ENCODE measurements at places on chromosomes 7 and 10.

GRCh38 chr7:88787777-88788176 lies 7.8 kb downstream of the TEX47 start:
- no peak for DNase-seq

GRCh38 chr10:67438605-67439304 lies 257.2 kb downstream of the CTNNA3 start:
- no peak for DNase-seq

- DNase-seq = no peak
Observed at GRCh38 chr7:148722340-148723165, 23.9 kb downstream of the CUL1 start.

DNA sequence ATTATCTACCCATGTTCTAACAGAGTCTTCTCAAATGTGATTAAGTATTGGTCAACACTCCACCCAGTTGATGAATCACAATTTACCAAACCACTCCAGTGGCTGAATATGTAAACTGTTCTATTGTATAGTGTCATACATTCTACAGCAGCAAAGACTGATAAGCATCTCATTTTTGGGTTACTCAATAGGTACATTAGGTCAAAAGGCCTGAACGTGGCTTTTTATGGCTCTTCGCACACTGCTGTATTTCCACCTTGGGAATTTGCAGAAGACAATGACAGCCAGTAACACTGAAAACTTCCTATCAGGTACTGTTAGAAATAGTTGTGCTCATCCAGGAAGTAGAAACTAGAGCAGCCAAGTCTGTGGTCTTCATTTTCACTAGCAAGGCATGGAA lies 166.9 kb downstream of the GLI3 start:
- DNase-seq = no peak

DNA sequence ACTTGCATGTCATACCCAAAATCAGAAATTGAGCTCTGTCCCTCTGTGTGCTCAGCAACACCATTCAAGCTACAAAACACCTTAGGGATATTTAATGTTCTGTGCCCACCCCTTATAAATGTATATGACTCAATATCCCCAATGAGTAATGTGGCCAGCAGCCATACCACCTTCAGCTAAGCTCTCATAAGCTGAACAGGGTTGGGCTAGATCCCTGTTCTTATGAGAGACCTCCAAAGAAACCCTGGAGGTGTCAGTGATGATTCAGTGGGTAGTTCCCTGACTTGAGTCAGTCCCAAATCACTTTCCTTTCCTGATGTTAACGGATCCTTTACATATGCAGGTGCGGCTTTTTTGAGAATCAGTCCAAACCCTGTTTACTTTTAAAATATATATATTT lies 253.8 kb downstream of the CREB5 start:
- no peak for DNase-seq

DNA sequence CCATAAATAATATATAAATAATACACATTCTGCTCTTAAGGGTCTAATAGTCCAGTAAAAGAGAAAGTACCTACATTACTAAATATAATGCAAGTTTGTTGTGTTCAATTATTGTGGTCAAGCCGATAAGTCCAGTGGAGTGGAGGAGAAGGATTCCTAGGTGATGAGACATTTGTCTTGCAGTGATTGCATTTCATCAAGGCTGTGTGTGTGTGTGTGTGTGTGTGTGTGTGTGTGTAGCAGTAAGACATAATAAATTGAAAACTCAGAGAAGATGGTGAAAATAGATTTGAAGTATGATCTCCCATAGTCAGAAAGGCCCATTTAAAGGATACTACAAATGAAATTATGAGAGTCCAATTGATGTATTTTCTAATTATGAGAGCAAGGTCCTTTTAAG lies 192.5 kb upstream of the SEMA3C start:
- no peak for DNase-seq

DNA sequence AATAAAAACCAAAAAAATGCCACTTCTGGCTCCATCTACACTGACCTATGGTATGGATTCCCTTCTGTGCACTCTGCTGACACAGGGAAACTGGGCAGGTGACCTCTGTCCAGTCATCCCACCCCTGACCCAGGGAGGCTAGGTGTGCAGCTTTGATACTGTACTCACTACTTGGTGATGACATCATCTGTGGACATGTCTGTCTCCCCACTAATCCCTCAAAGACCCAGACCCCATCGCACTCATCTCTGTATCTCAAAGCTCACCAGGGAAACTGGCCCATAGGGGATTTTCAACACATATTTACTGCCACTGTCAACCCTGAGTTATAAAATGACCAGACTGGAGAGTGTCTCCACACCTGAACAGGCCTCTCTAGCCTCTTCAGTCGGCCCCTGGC lies 10.6 kb downstream of the SGMS1 start:
- no peak for DNase-seq

- DNase-seq = no peak
Observed at GRCh38 chr10:37222046-37222445, 96.6 kb downstream of the ANKRD30A start.

DNA sequence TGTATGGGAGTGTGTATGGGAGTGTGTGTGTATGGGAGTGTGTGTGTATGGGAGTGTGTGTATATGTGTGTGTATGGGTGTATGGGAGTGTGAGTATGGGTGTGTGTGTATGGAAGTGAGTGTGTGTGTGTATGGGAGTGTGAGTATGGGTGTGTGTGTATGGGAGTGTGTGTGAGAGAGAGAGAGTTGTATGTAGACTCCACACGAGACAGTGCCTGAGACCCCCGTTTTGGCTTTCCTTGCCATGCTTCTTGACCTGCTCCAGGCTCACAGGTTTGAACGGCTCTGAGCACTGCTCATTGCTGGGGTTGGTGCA lies 49.7 kb downstream of the COL17A1 start:
- no peak for DNase-seq

GRCh38 chr10:127875449-127875765 lies 17.3 kb downstream of the CLRN3 start:
- DNase-seq = peak; percentile 36

DNA sequence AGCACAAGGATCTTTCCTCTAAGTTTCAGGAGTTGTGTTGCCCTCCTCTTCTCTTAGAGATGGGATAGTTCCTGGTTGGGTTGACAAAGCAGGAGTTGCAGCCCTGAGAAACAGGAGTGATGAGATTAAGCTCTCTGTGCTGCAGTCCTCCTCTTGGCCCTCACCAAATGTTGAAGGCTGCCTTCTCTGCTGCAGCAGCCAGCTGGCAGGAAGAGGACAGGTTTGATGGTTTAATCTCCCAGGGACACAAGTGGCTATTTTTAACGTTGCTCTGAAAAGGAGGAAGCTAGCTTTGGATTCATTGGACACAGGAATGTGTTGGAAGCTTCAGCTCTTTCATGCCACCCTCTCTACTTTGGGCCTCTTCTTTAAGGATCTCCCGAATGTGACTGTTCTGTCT lies 9.4 kb downstream of the STRIP2 start:
- no peak for DNase-seq

DNA sequence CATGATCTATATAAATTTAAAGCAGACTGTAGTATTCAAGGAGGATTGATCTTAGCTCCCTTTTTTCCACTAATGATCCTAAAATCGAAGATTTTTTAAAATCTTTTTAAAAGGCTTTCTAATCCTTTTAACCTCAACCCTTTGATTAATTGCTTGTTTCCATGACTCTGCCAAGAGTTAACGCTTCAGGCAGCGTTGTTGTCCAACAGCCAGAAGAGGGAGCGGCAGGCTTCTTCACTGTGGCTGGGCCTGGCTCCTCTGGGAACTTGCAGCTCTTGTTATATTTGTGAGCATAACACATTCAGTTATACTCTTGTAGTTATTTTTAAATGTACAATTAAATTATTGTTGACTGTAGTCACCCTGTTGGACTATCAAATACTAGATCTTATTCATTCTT lies 26.3 kb downstream of the CRCP start:
- no peak for DNase-seq

GRCh38 chr10:44715136-44715535 lies 196.0 kb upstream of the TMEM72 start:
- no peak for DNase-seq

GRCh38 chr10:78375854-78376785 lies 342.5 kb downstream of the RPS24 start:
- DNase-seq = no peak

DNA sequence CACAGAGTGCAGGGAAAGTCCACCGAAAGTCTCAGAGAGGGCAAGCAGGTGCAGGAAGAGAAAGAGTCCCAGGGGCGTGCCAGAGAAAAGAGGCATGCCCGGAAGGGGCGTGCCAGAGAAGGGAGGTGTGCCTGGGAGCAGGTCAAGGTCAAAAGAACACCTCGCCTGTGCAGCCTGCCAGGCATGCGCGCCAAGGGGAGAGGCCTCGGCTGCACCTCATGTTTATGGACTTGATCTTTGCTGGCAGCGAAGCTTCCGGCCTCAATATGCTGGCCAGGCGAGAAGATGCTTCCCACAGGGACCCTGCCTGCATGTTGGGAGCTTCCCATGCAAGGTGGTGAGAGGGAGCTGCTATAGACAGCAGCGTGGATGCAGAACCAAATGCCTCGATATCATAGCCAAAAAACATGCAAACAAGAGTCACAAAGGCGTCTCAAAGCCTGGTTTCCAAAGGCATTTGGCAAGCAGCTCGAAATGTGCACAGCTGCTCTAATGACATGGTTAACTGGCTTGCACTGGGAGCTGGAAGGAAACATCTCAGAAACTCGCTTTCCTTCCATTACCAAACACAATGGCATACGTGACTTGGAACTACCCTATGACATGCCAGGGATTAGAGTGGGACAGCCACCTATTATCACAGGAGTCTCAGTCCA lies 192.5 kb upstream of the PPP2R2D start:
- no peak for DNase-seq

DNA sequence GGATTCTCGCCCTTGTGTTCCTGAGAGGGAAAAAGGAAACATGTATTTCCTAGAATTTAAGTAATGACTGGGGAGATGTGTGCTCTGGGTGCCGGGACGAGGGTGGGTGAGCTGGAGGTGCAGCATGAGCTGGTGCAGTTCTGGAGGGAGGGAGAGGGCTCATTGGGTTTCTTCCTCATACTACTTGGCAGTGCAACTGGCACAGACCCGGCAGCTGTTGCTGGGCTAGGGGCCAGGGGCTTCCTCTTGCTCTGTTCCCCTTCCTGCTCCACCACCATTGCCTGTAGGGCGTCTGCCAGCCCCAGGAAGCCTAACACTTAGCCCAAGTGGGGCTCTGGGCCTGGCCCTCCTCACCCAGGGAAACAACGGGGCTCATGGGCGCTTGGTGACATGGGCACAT lies 5.9 kb downstream of the RET start:
- DNase-seq = no peak

GRCh38 chr10:45095286-45095685 lies 94.6 kb downstream of the ZNF22 start:
- DNase-seq = no peak

DNA sequence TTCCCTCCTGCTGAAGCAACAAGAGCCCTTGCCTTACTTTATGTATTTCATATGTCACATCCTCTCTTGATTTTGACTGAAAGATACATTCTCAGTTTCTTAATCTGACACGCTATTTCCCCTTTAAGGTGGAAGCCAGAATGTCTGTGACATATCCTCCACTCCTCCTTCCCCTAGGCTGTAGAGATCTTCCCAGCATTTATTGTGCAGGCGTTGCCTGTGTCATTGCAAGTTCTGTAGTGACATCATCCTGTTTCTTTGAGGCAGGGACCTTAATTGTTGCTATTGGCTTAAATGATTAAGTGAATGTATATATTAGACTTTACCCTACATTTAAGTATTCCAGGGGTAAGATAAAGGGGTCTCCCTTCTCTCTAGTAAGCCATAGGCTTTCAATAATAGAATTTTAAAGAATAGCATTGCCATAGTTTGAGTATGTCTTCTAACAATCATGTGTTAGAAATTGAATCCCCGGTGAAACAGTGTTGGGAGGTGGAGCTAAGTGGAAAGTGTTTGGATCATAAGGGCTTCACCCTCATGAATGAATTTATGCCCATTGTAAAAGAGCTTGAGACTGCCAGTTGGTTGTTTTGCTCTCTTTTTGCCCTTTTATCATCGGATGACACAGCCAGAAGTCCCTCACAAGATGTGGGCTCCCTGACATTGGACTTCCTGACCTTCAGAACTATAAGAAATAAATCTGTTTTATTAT lies 189.5 kb upstream of the CDC14C start:
- no peak for DNase-seq

DNA sequence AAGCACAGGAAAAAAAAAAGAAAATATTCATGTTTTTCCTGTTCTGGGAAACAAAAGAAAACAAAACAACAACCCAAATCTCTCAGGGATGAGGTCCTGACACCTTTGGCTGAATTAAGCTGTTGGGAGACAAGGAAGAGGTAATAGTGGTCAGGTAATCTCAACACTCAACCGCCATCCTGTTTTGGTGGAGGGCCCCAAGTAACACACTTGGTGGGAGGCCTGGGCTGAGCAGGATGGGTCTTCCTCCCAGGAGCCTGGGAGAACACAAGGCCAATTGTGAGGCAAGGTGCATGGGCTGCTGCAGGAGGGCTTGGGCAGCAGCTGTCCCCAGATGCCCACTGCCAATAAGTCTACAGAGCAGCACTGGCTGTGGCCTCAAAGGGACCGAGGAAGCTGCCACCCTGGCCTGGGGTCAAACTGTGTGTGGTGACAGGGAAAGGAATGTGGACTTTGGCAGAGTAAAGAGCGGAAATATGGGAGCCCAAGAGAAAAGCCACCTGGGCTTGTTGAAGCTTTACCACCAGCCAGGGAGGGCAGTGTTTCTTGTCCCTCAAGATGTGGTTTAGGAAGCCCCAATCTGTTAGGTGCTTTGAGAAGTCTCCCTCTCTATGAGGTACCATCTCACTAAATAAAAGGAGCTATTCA lies 93.5 kb upstream of the SLC25A13 start:
- no peak for DNase-seq

DNA sequence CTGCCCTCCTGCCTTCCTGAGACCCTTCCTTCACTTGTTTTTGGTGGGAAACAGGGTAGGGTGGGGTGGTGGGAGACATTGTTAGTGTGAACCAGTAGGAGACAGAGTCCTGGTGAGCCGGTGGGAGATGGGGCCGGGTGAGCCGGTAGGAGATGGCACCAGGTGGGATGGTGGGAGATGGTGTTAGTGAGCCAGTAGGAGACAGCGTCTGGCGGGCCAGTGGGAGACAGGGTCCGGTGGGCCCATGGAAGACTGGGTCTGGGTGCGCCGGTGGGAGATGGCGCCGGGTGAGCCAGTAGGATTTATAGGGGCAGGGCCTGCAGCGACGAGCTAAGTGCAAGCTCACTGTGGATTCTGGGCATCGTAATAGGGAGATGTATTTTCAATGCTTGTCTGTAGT lies 116.8 kb downstream of the TRRAP start:
- no peak for DNase-seq

DNA sequence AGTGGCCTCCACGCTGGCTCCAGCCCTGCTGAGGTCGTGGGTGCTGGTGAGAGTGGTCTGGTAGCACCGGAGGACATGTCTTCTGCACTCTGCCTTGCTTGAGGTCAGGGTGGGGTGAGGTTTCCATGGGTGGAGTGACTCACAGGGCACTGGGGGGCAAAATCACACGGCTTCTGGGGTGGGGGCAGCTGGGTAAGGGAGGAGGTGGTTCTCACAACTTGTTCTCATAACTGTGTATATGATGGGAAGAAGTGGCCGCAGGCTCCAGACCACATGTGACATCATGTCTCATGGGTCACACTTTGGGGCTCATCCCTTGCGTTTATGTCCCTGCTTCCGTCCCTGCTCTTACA lies 884 bp upstream of the PRF1 start:
- no peak for DNase-seq

GRCh38 chr7:45662018-45662417 lies 87.8 kb downstream of the ADCY1 start:
- DNase-seq = no peak

- DNase-seq = no peak
Observed at GRCh38 chr7:20932785-20933527, 146.3 kb upstream of the SP8 start.

All from H1 (cell line).